B cell (primary cell): ENCODE measurements at places on chromosomes 2 and 18. TPM values are rescaled to one million over a fixed set of nuclear protein-coding genes. Genes with fewer than 3 reads are reported as not detected.
A peak's percentile ranks its signal among the peaks of the same experiment; 100 is the strongest.

CFAP65 gene
- total RNA-seq: not detected in 2 replicates

MROH2A gene
- total RNA-seq: not detected in 2 replicates

KRTCAP3 gene
- total RNA-seq: 15.0 and 16.5 TPM in 2 replicates

IFIH1 gene
- total RNA-seq: 54.8 and 59.7 TPM in 2 replicates

GPR39 gene
- total RNA-seq: not detected in 2 replicates

CD302 gene
- 1.3 and 1.5 TPM in 2 replicates for total RNA-seq

RGPD8 gene
- total RNA-seq: 28.1 and 31.2 TPM in 2 replicates

FSHR gene
- not detected in 2 replicates for total RNA-seq

TMEM169 gene
- 0.84 and 1.2 TPM in 2 replicates for total RNA-seq

CAPN13 gene
- total RNA-seq: not detected in 2 replicates

ALLC gene
- total RNA-seq: not detected in 2 replicates

GALNT13 gene
- not detected in 2 replicates for total RNA-seq

GRB14 gene
- total RNA-seq: not detected in 2 replicates

GLB1L gene
- 3.9 and 4.1 TPM in 2 replicates for total RNA-seq

SLC35F6 gene
- total RNA-seq: 13.3 and 15.2 TPM in 2 replicates

WIPF1 gene
- total RNA-seq: 377 and 390 TPM in 2 replicates

VWC2L gene
- not detected in 2 replicates for total RNA-seq

SULT1C2 gene
- not detected in 2 replicates for total RNA-seq

ITPRIPL1 gene
- 4.2 and 4.8 TPM in 2 replicates for total RNA-seq

GRCh38 chr2:45382744-45383143 is 228.3 kb downstream of the SRBD1 start:
- no peak for DNase-seq

DNA sequence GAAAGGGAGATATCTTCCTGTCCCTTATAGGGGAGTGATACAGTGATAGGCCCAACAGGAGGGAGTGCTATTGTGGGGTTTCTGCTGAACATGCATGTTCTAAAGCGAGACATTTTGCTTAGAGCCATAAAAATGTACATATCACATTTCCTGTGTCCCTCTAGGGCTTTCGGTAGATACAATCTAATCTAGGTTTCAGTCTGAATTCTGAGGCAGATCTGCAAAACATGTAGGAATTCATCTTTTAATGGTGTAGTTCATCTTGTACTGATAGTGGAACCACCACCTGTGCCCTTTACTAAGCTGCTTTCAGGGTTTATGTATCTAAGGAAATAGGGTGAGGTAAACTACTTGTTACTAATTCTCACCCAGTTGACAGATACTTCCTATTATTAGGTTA is 73.8 kb downstream of the SPTBN1 start:
- no peak for DNase-seq

DNA sequence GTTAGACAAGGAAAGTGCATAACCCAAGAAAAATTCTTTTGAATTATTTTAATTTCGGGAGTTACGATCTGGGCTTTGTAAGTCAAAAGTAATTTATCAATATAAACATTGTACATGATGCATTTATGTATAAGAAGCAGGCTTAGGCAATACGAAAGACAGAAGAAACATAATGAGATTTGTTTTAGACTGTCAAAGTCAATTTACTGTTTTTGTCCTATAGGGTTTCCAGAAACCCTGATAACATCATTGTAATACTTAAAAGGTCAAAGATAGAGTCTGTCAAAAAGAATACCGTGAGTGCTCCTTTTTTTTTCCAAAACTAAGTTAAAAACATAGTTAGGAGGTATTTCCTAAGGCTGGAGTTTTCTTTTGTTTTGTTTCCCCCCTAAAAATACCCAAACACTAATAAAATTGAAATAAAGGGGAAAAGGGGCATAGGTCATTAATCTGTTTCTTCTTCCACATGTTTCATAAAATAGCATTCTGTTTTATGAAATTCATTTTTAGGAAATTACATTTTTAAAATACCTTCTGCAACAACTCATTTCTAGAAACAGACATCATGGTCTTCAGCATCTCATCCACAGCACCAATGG is 16.1 kb downstream of the C1D start:
- no peak for DNase-seq

DNA sequence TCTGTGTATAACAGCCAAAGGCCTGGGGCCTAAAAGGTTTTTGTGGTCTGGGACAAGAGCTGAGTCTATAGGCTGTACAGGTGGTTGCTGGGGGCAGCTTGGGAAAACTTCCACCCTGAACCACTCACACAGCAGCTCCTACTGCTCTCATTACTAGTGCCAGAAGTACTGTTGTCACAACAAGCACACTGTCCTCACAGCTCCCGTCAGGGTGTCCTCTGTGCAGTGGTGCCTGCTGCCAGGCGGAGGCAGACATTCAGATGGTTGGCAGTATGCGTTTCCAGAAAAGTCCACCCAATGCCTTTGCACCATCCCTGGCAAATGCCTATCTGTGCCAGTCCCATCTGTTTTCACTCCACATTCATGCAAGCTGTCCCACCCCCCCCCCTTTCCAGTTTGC is 58.5 kb downstream of the EPAS1 start:
- no peak for DNase-seq

DNA sequence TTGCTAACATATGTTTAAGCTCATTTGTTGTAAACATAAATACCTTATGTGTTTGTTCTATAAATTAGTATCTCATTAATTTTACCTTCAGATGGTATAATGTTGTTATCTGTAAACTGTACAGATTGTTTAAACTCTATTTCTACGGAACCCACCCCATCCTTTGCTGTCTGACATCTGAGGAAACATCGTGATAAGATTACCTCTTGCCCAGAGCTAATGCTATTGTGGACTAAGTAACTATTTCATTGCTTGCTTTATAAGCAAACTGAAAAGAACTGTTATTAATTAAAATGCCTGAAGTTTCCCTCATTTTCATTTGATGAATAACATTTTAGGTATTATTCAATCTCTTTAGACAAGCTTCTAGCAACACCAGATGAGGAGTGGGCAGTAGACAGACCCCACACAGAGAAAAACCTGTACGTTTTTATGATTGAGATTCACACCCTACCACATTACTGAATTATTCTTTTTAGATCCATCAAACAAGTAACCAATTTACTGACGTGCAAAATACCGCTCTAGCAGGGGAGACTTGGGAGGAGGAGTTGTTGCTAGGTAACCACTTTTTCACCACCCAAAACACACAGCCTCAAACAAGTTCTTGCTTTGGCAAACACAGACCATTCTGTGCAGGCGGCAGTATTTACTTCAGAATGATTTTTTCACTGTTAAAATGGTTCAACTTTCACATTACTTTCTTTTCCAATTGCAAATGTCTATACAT is 1.9 kb upstream of the SYT4 start:
- DNase-seq: peak; percentile 3

DNA sequence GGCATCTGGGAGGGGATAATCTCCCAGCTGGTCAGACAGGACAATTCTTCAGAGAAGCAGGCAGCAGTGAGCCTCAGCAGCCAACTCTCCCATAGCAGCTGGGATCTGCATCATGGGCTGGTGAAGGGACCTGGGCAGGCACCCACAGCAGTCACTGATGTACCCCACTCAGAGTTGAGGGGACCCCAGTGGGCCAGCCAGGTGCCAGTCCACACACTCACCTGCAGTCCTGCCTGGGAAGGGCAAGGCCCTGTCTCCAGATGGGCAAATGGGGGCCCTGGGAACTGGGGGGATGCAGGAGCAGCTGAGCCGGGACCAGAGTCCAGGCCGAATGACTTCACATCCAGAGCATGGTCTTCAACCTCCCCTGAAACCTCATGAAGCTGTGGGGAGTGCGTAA is 170.4 kb downstream of the ZFP36L2 start:
- no peak for DNase-seq

DNA sequence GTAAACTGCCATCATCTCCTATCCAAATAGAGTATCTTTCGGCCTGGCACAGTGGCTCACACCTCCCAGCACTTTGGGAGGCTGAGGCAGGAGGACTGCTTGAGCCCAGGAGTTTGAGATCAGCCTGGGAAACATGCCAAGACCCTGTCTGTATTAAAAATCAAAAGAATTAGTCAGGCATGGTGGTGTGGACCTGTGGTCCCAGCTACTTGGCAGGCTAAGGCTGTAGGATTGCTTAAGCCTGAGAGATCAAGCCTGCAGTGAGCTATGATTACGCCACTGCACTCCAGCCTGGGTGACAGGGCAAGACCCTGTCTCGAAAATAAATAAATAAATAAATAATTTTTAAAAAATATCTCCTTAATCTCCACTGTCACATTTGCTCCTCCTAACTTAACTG is 14.7 kb upstream of the ARPC2 start:
- no peak for DNase-seq

- DNase-seq: no peak
Measured at GRCh38 chr2:49845671-49846070, 691.4 kb upstream of the FSHR start.

DNA sequence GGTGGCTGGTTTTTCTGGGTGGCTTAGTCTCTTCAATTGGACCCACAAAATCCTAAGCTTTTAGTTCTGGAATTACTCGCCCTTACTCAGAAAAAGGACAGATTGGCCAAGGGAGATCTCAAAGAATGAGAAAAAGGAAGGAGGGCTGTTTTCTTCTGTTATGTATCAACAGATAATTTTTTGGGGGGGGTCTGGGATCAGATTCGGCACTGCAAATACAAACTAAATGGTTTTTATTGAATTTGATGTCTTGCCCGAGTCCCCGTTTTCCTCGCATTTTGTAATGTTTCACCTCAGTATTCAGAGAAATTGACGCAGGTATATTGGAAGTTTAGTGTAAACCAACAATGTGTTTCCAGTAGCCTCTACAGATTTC is 762 bp downstream of the YIPF4 start:
- DNase-seq: no peak

- no peak for DNase-seq
Measured at GRCh38 chr2:123976054-123976648, 48.9 kb upstream of the CNTNAP5 start.

- no peak for DNase-seq
Measured at GRCh38 chr2:7417845-7418742, 500.9 kb downstream of the RNF144A start.

DNA sequence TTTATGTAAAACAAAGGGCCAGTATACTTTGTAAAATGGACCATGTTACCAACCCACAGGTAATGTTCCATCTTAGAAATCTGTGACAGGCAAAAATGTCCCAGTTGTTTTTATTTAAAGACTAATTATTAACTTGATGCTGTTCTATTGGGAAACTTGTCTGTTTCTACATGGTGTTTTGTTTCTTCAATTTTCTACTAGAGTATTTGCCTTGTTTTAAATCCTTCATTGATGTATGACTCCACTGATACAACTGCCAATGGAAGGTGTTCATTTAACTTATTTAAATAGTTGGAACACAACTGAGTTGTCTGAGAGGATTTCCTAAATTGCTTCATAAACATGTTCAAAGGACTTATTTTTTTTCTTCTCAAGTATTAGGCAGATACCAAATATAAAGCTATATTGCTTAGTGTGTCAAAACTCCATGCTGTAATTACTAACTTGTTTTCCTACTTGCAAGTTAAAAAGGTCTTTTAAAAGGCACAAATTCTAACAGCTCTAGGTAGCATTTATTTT is 152.0 kb upstream of the XPO1 start:
- no peak for DNase-seq

DNA sequence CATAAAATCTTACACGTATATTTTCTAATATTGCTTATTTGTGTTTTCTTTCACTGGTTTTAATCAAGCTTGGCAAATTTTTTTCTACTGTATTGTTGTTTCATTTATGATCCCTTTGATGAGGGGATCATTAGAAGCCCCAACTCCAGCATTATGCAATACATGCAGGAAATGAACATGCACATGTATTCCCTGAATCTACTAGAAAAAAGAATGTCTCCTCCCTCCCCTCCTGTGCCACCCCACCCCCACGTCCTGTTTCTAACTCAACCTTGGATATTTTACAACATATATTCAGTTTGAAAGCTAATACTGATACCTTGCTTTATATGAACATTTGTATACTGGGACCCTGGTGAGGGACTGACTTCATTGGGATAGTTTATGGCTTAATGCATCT is 53.0 kb downstream of the EML6 start:
- no peak for DNase-seq

GRCh38 chr2:213007290-213007838 is 144.0 kb downstream of the IKZF2 start:
- no peak for DNase-seq

- no peak for DNase-seq
Measured at GRCh38 chr2:197349699-197350098, 39.1 kb upstream of the ANKRD44 start.

DNA sequence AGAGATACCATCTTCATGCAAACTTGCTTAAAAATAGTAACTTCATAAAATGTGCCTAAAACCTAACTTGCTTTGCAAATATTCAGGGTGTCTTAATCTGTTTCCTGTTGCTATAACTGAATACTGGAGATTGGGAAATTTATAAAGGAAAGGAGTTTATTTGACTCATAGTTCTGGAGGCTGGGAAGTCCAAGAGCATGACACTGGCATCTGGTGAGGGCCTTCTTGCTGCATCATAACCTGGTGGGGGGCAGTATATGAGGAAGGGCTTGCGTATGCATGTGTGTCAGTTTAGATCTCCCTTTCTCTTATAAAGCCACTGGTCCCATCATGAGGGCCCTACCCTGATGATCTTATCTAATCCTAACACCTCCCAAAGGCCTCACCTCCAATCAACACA is 166.5 kb downstream of the LPIN1 start:
- no peak for DNase-seq

DNA sequence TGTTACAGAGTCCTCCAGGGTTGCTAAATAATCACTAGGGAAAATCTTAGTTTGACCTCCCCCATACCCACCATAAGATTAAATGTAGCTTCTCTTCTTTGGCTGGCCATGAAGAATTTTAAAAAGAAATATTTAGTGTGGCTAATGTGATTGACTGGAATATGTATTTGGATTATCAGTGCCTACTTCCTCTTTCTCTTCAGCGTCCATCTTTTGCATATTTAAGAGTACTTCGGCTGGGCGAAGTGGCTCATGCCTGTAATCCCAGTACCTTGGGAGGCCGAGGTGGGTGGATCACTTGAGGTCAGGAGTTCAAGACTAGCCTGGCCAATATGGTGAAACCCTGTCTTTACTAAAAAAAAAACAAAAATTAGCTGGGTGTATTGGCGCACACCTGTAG is 28.8 kb downstream of the ADAM23 start:
- no peak for DNase-seq

DNA sequence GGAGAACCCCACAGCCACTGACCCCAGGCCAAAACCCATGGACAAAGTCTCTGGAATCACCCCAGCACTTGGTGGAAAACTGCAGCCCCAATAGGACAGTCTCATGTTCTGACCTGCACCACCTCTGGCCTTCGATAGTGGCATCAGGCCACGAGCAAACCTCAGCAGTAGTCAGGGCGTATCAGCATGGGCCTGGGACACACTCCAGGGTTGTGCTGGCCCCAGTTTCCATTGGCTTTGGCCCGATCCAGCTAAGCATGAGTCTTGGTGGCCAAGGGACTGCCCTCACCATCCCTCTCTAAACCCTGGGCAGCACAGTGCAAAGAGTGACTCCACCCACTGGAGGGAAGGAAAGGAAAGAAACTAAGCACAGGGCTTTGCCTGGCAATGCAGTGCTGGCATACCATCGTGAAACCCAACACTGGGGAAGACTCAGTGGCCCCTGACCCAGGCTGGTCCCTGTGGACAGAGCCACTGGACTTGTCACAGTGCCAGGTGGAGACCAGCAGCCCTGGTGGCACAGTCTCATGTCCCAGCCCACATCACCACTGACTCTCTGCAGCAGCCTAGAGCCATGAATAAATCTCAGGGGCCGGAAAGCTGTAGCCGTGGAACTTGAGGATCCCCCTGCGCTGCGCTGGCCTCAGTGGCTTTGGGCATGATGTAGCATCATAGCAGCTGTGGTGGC is 46.3 kb downstream of the ZNF519 start:
- DNase-seq: no peak

GRCh38 chr2:46655551-46656436 is 176.4 kb downstream of the TMEM247 start:
- DNase-seq: no peak
